ENCODE measurements at places on chromosomes 16 and 17.

DNA sequence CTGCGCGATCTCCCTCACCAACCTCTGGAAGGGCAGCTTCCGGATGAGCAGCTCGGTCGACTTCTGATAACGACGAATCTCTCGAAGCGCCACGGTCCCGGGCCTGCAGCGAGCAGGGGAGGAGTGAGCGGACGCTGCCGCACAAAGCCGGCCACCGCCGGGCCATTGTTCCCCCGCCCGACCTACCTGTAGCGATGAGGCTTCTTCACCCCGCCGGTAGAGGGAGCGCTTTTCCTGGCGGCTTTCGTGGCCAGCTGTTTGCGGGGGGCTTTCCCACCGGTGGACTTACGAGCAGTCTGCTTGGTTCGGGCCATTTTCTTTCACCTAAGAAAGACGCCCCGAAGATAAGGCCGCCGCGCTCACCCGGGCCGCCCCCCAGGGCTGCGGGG lies 5.8 kb upstream of the UNK start:
- no peak for DNase-seq

- no peak for DNase-seq
Measured at GRCh38 chr17:63338272-63338671, 107.8 kb downstream of the CYB561 start.

DNA sequence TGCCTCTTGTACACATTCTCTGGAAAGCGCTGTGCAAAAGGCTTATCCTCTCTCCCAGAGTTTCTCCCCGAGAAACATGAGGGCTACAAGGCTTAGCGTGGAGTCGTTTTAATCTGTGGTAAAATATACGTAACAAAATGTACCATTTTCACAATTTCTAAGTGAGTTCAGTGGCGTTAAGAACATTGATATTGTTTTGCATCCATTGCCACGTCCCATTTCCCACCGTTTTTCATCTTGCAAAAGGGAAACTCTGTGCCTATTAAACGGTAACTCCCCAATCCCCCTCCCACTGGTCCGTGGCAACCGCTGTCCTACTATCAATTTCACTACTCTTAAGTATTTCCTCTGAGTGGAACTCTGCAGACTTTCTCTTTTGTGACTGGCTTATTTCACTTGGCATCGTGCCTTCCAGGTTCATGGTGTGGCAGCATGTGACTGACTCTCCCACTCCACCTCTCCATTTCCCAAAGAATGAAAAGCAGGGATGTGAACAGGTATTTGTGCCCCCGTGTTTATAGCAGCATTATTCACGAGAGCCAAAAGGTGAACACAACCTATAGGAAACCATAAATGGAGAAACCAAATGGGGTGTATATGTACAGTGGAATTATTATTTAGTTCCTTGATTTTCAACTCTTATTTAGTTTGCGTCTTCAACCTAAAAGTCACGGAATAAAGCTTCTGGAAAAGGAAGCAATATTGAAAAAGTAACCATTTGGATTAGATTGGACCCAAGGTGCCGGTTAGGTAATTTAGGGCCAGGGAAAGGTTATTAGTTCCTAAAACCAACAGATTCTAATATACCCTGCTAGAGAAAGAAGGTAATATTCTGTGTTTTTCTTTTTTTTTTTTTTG lies 1.1 kb upstream of the USP32 start:
- peak; percentile 48 for DNase-seq

GRCh38 chr17:10859051-10859450 lies 21.2 kb upstream of the PIRT start:
- no peak for DNase-seq

GRCh38 chr17:67606896-67607604 lies 110.7 kb upstream of the NOL11 start:
- no peak for DNase-seq

GRCh38 chr16:3607634-3608033 lies 3.8 kb downstream of the SLX4 start:
- no peak for DNase-seq

- no peak for DNase-seq
Measured at GRCh38 chr16:8818504-8819270, 21.0 kb downstream of the PMM2 start.

GRCh38 chr17:45656527-45657181 lies 127.5 kb upstream of the CRHR1 start:
- no peak for DNase-seq

DNA sequence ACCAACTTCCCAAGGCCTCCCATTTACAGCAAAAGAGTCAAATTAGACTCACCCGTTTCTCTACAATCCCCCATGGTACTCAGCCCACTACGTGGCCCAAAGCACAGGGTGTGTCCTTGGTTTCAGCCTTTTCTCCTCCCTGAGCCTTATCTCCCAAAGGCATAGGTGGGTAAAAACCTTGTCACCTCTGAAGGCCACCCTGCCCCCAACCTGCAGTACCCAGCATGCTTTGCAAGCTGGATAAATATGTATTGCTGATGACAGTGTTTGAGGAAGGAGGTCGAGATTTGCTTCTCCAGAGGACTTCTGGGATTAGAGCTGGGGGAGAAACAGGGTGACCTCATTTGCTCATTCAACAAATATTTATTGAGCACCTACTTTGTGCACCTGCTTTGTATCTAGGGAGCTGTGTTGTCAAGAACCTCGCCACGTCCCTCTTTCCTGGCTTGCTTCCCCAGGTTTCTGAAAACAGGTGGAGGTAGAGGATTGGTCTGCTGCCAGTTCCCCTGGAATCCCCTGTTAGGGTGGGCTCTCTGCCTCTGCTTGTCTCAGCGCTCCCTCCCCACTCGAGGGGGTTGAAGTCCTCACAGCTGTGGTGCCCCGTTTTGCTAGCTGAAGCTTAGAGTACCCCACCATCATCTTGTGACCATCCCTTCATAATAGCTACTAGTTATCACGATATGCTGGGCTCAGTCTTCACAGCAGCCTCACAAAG lies 3.0 kb downstream of the LASP1 start:
- no peak for DNase-seq

- DNase-seq: no peak
Measured at GRCh38 chr17:48456589-48456988, 26.6 kb upstream of the SKAP1 start.

GRCh38 chr16:59586331-59586730 lies 852.2 kb upstream of the GOT2 start:
- no peak for DNase-seq

DNA sequence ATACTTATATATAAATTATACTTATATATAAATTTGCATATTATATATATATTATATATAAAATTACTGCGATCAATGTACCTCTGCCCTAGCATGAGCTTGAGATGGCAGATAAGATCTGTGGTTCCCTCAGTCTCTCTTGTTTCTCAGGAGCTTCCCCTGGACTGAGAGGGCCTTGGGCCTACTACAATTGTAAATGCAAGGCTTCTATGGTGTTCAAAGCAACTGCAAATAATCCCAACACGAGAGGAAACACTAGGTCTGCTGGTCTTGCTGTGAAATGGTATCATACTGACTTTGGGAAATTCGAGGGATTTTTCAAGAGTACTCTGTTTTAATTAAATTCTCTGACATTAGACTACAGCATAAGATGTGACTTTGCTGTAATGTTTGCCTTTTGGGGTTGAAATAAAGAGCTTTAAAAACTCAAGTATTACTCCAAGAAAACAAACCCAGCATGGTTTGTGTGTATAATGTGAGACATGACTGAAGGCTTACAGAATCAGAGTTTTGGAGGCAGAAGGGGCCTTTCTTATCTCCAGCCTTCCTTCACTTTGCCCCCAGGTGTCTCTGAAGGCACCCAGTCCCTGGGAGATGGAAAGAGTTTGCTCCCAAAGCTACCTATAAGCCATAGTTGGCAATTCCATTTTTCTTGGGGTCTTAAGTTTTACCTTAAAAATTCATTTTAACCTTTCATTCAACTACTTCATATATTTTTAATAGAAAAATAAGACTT lies 24.2 kb downstream of the ACSM1 start:
- no peak for DNase-seq

GRCh38 chr16:53912155-53912554 lies 208.2 kb downstream of the FTO start:
- peak; percentile 11 for DNase-seq

- no peak for DNase-seq
Measured at GRCh38 chr17:20010099-20010863, 1.1 kb downstream of the SPECC1 start.

GRCh38 chr17:76742958-76743357 lies 5.0 kb downstream of the MFSD11 start:
- no peak for DNase-seq

GRCh38 chr17:63973930-63974593 lies 1.3 kb upstream of the SCN4A start:
- DNase-seq: no peak

- DNase-seq: no peak
Measured at GRCh38 chr17:77033892-77034404, 106.8 kb upstream of the SEC14L1 start.

DNA sequence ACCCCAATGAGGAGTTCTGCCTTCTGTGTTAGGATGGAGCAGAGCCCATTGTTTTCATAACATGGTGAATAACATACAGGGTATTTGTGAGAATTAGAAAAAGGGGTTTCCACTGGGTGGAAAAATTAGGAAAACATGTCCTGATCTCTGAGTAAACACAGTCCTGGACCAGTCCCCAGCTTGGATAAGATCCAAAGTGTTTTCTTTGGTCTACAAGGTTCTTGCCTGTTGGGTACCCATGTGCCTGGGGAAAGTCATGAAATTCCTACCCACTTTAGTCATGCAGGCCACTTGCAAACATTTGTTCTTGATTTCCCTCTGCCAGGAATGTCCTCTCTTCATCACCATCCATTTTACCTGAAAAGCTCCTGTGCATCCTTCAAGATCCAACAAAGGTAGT lies 164.8 kb upstream of the DYNLRB2 start:
- DNase-seq: no peak

GRCh38 chr16:73049091-73049490 lies 1.2 kb upstream of the ZFHX3 start:
- no peak for DNase-seq

GRCh38 chr16:728890-729744 lies 2.2 kb downstream of the HAGHL start:
- DNase-seq: no peak

DNA sequence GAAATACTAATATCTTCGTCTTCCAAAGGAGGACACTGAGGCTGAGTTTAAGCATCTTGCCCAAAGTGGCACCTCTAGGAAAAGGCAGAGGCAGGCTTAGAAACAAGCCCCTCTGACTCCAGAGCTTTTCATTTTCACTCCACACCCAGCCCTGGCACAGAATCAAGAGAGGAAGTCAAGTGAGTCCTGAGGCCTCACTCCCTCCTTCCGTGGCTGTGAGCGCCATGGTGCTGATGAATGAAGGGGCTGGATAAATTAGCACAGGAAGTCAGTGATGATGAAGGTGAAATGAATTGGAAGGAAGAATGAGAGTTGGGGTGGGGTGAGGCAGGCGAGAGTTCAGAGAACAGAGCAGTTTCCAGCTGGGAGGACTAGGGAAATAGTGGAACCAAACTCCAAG lies 179.3 kb downstream of the TMEM132E start:
- DNase-seq: no peak

DNA sequence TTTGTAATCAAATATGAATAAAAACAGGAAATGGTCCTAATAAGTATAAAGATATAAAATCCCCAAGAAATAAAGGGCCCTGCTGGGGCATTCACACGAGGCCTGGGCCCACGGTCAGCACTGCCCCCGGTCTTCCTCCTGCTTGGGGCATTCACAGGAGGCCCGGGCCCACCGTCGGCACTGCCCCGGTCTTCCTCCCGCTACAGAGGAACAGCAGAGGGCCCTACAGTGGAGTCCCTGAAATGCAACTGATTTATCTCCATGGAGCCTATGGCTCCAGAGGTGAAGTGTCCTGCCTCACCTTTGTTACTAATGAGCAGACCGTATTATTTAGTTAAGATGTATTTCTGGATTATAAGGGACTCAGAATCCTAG lies 46.5 kb downstream of the MAP1LC3B start:
- no peak for DNase-seq

DNA sequence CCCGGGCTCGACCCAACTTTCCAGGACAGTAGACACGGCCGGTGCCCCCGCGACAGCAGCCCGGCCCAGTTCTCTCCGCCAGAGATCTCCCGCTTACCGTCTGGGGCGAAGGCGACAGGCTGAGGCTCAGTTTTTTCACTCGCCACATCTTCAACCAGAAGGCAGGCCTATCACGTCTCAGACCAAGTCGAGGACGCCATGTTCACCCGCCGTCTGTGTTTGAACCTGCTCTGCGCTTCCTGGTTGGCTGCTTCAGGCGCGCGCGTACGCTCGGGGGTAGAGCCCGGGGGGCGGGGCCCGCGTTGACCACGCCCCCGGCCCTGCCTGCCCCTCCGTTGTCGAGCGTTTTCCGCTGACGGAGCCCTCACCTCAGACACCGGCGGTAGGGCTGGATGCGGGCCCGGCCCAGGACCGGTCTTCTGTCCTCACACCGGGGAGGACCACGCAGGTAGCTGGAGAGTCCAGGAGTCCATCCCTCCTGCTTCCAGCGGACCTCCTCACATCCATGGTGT lies at the start of gene SPAG5:
TSS of gene SPAG5 (minus strand) at position 227 of the 512 bp plus-strand sequence. CDS start at position 148, 79 bp downstream.
- DNase-seq: peak; percentile 94

GRCh38 chr17:48597778-48598631 lies 4.4 kb upstream of the HOXB5 start:
- peak; percentile 42 for DNase-seq

DNA sequence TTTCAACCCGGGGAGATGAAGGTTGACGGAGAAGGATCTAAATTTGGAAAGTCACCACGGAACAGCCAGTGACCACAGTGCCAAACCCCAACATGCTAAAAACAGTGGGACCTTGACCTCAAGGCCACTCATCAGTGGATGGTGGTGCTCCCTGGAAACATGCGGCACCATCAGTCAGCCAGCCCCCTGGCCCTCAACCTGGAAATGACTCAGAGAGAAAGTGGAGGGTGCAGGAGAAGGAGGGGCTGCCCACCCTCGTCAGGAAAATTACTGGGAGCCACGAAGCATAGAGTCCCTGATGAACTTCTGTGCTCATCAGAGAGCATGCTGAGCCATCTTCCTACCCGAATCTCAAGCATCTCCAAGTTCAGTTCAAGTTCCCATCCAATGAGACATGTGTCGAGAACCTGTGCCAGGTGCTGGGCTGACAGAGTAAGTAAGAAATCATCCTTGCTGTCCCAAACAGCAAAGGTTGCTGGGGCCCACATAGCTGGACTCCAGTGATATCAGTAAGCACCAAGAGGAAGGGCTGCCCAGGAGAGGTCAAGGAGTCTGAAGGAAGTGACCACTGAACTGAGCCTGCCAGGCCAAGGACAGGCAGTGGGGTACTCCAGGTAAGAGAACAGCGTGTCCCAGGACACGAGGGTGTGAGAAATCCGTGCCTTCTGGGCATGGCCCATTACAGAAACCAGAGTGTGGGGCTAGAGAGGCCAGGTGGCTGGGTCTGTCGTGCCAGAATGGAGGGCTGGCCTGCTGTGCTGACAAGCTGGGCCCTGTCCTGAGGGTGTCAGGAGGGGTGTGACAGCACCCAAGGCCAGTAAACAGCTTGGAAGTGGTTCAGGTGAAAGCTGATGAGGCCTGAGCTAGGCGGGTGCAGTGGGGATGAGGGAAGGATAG lies 5.2 kb downstream of the PECAM1 start:
- peak; percentile 20 for DNase-seq
